ENCODE measurements at places on chromosomes 2 and 18.

GRCh38 chr2:227320305-227321094, 4.6 kb upstream of the MFF start:
- DNase-seq, result no peak

DNA sequence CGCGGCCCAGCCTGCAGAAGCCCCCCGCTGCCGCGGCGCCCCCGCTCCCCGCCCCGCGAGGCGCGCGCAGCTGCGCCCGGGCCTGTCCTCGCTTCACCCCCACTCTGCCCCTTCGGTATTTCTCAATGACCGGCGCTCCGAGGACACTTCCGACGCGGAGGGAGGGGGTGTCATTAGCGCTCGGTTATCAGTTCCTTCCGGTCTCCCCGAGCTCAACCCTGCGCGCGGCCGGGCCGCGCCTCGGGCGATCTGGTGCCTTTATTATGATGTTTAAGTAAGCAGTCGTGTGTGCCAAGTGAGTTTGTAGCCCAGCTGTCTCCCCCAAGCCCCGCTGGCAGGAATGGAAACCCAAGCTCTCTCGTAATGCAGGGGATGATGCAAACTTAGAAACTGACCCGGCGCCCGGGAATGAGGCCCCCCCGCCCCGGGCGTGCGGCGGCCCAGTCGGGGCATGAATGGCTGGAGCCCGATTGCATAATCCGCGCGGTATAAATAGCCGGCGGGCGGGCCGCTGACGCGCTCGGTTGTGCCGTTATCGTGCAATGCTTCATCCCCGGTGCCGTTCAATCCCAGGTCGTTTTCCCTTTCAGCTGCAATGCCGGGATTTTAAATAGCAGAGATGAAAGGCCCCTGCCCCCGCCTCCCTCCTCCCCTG, 3.9 kb upstream of the SPRED2 start:
- peak; percentile 24 for DNase-seq

GRCh38 chr2:65997961-65998360, 437.0 kb upstream of the MEIS1 start:
- DNase-seq, result no peak

GRCh38 chr18:68623342-68623741, 91.6 kb downstream of the TMX3 start:
- DNase-seq, result peak; percentile 56

DNA sequence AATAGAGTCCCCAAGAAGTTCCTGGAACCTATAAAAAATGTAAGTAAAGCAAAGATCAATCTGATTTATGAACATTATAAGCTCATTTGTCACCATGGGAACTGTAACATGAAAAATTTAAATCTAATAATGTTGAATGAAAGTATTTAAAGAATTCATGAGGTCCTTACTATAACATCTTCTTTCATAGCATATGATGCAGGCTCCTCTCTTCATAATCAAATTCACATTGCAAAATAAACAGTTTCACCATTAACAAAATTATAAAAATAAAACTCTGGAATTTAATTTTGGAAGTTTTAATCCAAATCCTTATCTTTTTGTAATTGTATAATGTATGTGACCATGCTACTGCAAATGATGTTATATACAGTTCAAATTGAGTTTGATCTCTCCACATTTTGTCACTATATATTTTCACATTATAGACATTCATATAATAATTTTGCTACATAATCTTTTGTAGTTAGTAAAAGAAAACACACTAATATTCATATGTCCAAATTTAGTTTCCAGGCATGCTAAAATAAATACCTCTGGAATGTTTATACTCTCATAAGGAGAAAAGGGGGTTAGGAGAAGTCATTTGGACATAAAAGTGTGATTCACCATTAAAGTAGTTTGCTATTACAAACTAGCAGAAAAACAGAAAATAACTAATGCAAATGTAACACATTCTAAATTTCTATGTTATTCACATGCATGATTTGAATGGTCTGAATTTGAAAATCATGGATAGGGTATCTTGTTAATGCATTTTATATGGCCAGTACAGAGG, 954.1 kb downstream of the DSC3 start:
- no peak for DNase-seq

DNA sequence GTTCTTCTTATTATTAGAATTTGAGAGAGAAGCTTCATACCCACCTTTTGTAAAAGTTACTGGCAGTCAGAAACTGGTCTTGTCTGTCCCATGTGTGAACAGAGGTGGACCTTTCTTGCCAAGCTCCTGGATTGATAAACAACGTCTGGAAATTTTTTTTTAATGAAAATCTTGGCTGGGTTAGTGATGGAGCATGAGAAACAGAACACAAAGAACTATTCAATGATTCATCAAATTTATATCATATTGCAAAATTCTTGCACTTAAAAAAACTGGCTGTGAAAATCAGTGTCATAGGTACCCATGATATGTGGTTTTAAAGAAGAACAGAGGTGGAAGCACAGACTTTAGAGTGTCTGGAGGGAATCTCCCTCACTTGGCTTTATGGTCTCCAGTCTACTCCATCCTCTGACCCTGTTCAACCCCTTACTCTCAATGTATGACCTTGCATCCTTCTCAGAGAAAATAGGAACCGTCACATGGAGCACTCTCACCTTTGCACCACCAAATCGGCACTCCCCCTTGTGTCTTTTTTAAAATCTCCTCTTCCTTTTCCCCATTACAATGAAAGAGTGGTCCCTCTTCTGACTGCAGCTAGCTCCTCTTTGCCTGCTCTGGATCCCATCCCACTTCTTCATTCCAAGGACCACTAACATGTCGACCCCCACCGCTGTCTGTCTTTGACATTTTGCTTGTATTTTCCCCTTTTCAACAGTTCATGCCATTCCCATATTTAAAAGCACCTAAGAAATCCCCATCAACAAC, 58.2 kb downstream of the COPS8 start:
- no peak for DNase-seq

GRCh38 chr2:173075056-173075780, 428 bp upstream of the MAP3K20 start:
- DNase-seq, result no peak

- DNase-seq, result no peak
Measured at GRCh38 chr2:12050396-12050795, 304.0 kb downstream of the LPIN1 start.

DNA sequence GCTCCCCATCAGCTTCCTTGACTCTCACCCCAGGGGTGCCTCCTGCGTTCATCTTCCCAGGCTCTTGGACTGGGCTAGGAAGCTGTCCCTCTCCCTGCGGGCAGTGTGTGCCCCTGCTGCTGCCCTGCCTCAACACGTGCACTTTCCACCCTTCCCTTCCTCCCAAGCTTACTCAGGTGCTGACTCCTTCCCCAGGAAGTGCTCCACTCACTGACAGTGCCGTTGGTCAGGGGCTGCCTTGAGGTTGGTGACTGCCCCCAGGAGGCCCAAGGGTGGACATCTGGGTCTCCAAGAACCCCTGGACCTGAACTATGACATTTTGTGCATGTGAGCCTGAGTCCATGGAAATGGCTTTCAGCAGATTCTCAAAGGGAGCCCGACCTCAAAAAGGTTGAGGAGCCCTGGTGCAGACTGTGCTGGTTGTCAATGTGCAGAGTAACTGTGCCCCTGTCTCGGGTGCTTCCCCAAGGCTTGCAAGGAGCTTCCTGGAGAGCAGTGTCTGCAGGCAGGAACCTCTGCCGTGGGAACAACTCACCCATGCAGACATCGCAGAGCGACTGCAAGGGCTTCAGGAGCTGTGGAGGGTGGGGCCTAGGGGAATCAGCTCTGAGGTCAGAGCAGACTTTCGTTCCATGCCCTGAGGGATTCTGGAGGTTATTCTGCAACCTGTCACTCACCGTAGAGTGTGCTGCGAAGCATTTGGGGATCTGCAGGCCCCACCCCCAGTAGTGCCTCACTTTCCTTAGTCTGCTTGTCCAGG, 116.5 kb upstream of the MCFD2 start:
- no peak for DNase-seq

DNA sequence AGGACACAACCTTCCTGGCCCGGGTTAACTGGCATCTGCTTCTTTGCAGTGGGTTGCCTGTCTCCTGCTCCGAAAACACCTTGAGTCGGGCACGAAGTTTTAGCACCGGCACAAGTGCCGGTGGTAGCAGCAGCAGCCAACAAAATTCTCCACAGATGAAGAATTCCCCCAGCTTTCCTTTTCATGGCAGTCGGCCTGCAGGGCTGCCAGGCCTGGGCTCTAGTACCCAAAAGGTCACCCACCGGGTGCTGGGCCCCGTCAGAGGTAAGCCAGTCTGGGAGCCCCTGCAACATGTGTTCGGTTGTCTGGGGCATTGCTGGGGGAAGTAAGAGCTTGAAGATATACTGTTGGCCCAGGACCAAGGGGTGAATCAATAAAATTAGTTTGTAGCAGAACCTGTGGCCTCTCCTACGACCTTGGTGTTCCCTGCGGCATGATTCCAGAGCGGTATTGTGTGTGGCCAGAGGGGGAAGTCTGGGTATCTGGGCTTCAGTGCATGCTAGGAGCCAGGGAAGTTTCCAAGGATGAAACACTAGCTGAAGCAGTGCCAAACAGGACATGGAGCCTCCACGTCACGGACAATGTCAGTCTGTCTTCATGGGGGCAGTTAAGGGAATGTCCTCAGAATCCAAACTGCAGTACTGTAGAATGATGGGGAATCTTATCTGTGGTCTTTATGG, 7.8 kb downstream of the AGBL5 start:
- no peak for DNase-seq

DNA sequence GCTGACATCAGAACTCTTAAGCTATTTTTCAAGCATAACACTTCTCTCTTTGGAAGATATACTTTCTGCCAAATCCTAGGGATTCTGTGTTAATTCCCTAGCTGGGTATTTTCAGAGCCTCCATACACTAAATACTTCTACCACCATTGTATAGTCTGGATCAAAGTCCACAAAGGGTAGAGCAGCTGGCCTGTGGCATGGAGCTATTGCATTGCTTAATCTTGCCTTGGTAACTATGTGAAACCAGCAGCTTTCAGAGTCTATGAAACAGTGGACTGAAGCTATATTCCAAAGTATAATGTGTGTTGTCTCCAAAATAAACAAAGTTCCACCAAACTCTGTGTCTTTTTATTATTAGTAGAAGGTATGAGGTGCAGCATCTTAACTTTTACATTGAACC, 296.9 kb upstream of the CDH19 start:
- DNase-seq, result no peak

- no peak for DNase-seq
Measured at GRCh38 chr18:26637324-26637723, 89.0 kb upstream of the KCTD1 start.

- DNase-seq, result no peak
Measured at GRCh38 chr2:169509298-169509885, at the start of gene KLHL41. Gene KLHL41, plus strand, starts transcription at chr2:169509702. Its CDS starts 77 bp downstream, at chr2:169509779.

DNA sequence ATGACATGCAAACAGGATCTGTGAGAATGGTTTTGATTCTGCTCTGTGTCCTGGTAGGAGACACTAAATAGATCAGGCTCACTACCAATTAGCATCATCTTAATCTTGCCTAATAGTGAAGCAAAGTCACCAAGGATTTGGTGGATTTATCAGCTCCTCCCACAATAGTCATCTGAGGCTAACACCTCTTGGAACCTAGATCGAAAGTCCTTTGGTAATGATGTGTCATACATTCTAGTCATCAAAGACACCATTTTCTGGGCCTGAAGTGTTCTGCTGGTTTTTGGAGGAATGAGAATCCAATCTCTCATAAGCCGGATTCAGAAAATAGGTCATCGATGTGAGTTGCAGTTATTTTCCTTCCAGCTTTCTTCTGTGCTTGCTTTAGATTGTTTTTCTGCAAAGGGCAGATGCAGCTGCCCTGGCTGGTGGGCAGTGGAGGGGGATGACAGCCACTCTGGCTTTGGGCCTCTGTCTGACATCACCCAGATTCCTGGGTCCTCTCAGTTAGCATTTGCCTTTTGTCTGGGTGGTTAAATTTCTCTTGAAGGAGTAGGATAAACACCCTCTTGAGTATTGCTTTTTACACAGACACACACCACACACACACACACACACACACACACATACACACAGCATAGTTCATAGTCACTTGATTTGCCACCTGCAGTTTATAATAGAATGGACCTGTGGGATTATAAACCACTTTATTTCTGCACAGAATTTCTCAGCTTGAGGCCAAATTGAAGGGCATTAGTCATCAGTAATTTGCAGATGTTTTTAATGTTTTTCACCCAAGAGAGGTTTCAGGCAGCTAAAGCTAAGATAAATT, at the start of gene MYO3B:
TSS of gene MYO3B (plus strand) at position 198 of the 832 bp plus-strand sequence. CDS start at position 339, 141 bp downstream.
- DNase-seq, result no peak

DNA sequence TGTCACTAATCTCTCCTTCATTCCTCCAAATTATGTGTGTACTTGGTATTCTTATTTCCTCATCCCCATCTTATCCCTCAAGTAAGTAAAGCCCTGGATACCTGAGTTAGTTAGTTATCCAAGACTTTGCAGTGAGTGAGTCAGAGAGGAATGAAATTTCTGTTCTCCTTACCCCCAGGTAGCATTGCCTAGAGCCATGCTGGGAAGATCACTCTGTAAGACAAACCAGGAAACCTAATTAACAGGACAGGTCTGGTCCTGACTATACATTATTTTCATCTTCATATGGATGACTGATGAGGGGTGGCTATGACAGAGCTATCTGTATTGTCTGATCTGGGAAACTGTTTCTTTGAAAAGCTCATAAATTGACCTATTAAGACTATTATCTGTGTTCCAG, 55.0 kb upstream of the ITGA6 start:
- DNase-seq, result peak; percentile 2

DNA sequence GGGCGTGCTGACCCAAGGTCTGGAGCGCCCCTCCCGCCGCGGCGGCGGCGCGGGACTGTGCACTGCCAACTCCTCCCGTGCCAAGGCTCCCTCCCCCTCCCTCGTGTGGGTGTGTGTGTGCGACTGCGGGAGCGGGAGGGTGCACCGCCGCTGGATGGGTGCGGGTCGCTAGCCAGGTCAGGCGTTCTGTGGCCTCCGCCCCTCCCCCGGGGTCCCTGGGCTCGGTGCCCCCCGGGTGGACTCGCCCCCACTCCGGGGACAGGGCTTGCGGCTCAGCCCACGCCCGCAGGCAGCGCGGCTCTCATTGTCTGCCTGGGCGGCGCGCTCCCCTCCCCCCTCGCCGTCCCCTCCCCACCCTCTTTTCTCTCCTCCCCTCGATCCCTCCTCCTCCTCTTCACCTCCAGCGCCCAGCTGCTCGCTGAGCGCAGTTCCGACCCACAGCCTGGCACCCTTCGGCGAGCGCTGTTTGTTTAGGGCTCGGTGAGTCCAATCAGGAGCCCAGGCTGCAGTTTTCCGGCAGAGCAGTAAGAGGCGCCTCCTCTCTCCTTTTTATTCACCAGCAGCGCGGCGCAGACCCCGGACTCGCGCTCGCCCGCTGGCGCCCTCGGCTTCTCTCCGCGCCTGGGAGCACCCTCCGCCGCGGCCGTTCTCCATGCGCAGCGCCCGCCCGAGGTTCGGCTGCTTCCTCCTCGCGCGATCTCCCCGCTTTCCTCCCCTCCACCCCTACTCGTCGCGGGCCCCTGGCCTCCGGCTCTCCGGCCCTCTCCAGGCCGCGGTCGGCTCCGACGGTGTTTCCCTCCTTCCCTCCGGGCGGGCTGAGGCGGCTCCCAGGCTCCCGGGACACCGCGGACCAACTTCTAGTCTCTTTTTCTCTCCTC, at the start of gene GATA6:
TSS of gene GATA6 (plus strand) at position 579 of the 878 bp plus-strand sequence. CDS start 1,556 bp downstream, outside the sequence.
- no peak for DNase-seq

DNA sequence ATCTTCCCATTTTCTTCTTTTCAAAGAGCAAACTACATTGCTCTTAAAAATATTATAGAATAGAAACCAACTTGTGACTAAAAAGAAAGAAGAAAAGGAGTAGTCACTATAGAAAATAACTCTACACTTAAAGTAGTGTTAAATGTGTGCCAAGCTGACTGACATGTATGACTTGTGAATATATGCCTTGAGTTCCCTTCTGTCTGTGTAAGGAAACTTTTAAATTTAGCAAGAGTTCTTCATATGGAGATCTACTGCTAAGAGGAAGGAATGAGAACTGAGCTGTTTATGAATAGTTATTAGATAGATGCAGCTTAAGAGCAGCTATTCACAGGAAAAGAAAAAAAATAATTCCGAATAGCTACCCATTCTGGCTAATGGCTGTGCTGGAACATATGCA, 1221.7 kb upstream of the ZEB2 start:
- no peak for DNase-seq
